ENCODE measurements at places on chromosomes 3 and 15.

DNA sequence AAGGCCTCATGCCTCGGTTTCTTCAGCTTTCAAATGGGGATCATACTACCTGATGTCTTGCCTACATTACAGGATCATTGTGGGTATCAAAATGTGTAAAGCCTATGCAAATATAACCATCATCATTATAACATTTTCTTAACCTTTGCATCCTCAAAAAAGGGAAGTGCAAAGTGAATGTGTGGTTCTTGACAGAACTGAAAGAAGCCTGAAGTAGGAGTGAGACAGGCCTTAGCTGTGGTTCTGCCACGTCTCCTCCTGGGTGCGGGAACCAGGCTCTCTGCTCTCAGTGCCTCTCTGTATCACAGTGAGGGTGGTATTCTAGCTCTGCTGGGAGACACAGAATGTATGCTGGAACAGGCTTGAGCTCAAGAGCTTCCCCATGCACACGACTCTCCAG, 316.9 kb upstream of the ICE2 start:
- no peak for DNase-seq

- DNase-seq: no peak
Observed at GRCh38 chr3:38084334-38085310, 45.6 kb downstream of the DLEC1 start.

DNA sequence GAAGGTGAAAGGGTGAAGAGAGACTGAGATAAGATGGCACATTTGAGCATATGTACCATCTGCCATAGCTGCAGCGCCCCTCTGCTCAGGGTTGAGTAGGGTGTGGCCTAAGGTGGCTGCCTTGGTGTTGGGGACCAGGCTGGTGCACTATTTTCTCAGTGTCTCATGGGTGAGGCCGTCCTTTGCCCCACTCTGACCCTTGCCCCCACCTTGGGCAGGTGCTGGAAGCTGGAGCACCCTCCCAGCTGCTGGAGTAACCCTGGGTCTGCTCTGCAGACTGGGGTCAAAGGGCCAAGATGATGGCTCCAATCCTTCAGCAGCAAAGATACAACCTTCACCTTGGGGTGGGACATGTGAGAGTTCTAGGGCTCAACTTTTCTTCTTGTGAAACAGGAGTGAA, 69.2 kb downstream of the DAPK2 start:
- DNase-seq: no peak

- DNase-seq: no peak
Observed at GRCh38 chr3:38595393-38595792, 54.1 kb downstream of the SCN5A start.

DNA sequence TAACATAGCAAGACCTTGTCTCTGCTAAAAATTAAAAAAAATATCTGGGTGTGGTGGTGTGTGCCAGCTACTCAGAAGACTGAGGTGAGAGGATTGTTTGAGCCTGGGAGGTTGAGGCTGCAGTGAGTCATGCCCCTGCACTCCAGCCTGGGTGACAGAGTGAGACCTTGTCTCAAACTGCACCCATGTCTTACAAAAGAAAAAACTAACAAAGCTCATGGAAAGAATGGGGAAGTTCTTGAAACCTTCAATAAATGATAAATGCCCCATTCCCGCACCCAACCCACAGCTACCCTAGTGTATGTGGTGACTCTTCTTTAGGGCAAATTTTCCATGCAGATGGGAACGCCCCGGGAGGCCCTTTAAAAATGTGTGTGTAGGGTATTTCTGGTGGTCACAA, 28.3 kb downstream of the RPLP1 start:
- no peak for DNase-seq

GRCh38 chr15:26721232-26721967, 51.5 kb downstream of the GABRB3 start:
- DNase-seq: no peak

All from CD4-positive, alpha-beta T cell treated with Interleukin-2 at 100 ng/mL for 4 hours (primary cell).